Cerebellum (tissue), 4 donors: ENCODE measurements at places on chromosomes 4 and X.

- no peak for DNase-seq
Observed at GRCh38 chr4:164596318-164596878, 157.5 kb upstream of the SMIM31 start.

DNA sequence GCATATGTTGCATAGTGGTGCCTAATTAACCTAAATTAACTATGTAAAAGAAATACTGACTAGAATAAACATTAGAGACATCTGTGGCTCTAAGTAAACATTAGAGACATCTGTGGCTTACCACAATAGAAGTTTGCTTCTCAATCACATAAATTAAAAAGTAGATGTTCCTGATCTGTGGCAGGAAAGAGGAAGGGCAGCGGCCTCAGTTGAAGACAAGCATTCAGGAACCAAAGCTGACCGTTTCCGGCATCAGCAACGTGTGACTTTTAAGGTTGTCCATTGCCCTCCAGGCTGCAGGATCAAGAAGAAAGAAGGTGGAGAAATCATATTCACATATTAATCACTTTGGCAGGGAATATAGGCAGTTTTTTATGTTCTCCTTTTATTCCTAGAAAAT lies 336.3 kb upstream of the TRAM1L1 start:
- no peak for DNase-seq

DNA sequence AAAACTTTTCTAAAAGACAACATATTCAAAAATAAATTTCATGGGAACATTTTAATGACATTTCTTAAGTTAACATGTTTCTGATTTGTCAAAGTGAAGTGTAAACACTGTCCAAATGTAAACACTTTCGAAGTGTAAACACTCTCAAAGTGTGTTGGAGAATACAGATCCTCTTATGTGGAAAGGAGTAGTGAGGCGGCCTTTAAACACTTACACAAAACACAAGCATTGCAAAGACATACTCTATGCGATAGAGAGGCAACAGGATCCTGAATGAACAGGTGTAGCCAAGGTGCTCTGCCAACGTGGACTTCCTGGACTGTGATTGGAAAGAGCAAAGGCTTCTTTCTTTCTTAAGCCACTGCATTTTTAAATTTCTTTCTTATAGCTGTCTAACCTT lies 62.7 kb upstream of the PGM2 start:
- no peak for DNase-seq

GRCh38 chr4:135515295-135515694 lies 1313.7 kb upstream of the PABPC4L start:
- DNase-seq = no peak

DNA sequence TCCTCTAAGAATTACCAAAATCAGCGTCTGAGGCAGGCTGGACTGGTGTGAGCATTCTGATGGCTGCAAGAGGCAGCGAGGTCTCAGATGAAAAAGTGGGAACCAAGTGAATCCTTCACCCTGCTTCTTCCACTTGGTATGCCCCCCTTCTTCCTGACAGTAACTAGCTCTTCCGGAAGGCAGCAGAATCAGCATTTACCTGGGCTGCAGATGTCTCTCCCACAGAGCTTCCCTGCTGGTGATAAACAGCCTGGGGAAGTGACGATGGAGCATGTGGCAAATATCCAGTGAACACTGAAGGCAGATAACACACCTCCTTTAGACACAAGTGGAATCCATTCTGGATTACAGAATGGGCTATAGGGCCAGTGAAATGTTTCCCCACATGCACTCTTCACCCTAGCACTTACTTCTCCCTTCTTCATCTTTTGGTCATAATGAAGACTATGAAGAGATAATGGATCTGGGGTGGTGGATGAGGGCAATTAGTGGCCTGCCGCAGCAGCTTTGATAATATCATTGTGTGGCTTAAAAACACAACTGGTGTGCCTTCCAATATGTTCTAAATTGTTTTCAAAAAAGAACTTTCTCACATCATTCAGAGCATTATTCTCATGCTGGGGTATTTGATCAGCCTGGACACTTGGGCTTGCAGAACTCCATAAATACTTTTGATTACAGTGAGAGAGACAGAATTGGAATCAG lies 60.8 kb upstream of the TBC1D9 start:
- no peak for DNase-seq

DNA sequence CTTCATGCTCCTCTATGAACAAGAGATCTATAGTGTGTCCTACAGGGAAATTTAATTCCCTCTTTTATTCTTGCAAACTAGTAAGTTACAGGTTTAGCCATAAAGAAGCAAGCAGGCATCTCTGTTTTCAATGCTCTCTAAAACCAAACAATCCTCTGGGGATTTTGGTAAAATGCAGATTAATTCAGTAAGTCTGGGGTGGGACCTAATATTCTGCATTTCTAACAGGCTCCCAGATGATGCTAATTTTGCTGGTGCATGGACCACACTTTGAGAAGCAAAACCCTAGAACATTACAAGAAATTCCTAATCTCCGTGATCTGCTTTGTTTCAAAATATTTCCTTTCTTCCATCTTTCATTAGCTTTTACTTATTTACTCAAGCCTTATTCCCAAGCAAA lies 344.9 kb downstream of the PACRGL start:
- DNase-seq = no peak

GRCh38 chr4:88804234-88804633 lies 106.6 kb upstream of the NAP1L5 start:
- DNase-seq = no peak
